ENCODE measurements at places on chromosomes 2 and 18.
A peak's percentile ranks its signal among the peaks of the same experiment; 100 is the strongest.

DNA sequence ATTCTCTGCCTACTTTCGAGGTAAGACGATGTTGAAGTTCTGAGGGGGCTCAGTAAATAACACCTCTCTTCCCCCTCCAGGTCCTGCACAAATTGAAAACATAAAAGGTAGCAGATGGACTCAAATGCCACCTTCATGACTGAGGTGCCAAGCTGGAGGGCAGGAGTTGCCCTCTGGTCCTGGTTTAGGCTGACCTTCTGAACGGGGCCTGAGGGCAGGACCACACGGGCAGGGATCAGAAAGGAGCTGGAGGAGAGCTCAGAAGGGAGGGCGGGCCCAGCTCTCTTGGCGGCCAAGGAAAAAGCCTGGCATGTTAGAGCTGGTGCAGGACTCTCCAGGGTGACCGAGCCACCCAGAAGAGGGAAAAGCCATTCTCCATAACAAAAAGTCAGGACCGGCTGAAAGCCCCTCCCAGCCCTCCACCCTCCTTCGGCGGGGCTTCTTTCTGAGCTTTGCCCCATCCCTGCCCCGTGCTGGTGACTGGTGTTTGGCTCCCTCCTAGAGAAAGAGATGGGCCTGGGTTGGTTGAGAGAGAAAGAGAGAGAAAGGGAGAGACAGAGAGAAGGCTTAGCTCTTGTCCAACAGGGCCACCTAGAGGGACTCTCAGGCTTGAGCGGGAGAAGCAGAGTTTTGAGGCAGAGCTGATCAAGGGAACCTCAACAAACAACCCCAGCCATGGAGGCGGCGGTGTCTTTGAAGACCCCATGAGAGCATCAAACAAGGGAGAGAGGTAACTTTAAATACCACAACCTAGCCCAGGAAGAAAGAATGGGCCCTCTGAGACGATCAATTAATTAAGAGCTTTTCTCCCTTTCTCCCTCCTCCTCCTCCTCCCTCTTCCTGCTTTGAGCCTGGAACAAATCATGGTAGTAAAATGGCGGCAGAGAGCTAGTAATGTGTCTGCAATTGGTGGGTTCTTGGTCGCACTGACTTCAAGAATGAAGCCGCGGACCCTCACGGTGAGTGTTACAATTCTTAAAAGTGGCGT is 50.8 kb downstream of the WIPF1 start:
- peak; percentile 42 for DNase-seq

DNA sequence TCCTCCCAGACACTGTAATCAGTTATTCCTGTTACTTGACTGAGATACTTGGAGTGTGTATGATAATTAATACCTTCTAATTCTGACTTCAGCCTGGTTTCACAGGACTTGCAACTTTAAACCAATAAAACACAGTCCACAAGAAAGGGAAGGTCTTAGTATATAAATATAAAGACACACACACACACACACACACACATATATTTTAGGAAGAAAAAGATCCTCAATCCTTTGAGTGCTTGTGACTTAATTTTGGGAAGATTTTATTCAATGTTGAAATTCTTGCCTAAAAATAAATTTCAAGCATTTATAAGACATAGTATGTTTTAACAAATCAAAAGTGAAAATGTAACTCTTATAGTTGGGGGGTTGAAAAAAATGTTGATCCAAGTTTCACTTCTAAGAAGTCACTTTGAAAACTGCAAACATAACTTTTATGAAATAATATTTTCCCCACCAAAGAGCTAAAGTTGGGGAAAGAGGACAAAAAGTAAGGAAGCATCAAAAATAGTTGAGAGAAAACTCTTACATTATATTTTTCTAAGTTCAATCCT is 824 bp upstream of the VPS54 start:
- DNase-seq, result no peak

- no peak for DNase-seq
These were observed 470.4 kb upstream of the MYT1L start for GRCh38 chr2:2801458-2801857.

- no peak for DNase-seq
These were observed 520.5 kb downstream of the TDRD15 start for GRCh38 chr2:21644266-21644665.

GRCh38 chr2:26144953-26145680 is 27.8 kb upstream of the GAREM2 start:
- DNase-seq, result peak; percentile 65

GRCh38 chr2:140929849-140930248 is 1201.0 kb downstream of the LRP1B start:
- DNase-seq, result no peak

DNA sequence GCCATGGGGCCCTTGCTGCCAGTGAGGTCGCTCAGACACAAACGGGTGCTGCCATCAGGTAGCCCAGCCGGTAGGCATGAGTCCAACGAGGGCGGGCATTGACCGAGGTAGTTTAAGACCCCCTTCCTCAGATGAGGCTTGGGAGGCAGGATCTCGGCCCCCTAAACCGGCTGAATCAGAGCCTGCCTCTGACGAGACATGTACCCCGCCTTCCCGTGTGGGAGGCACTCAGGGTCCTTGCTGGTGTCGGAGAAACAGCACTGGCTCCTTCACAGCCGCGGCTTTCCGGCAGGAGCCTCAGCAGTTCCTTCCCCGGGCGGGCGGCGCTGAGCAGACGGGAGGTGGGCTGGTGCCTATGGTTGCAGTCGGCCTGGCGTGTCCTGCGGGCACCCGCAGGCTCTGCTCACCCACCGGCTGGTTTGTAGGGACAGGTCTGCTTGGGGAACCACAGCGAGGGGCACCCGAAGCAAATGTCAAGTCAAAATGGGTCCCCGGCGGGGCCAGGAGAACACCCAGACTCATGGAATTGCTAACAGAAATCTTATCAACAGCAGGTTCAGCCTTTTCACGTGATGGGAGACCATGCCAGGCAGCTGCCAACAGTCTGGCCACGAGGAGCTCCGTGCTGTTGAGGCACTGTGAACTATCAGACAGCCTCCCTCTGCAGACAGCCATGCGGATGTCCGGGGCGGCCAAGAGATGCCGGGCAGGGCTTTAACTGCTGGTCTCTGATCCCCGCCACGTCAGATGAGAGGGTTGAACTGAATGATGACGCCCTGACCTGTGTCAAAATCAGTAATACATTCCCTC is 2.8 kb downstream of the KCNG2 start:
- DNase-seq, result no peak

GRCh38 chr2:108458082-108458481 is 9.1 kb downstream of the GCC2 start:
- no peak for DNase-seq

- DNase-seq, result no peak
These were observed 357.2 kb upstream of the SALL3 start for GRCh38 chr18:78622251-78622906.

GRCh38 chr2:2743164-2743571 is 412.1 kb upstream of the MYT1L start:
- no peak for DNase-seq

- no peak for DNase-seq
These were observed 73.3 kb upstream of the SP3 start for GRCh38 chr2:174038462-174038861.
